ENCODE measurements at places on chromosomes 5 and 9.

DNA sequence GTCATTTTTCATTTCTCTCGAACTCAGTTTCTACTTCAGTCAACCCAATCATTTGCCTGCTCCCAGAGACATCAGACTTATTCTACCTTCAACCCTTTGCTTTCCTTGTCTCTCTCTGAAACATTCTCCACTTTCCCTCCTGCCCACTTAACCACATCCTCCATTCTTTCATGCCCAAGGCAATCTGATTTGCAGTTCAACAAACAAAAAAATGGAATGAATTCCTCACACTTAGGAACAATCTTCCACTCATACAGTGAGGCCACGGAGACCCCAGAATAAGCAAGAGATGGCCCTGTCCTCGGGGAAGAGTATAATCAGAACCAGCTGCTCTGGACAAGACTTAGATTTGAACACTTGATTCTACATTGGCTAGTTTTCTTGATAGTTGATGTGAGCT is 180.5 kb downstream of the RFK start:
- no peak for DNase-seq

- DNase-seq: no peak
Observed at GRCh38 chr5:95619514-95620029, 315 bp upstream of the GPR150 start.

DNA sequence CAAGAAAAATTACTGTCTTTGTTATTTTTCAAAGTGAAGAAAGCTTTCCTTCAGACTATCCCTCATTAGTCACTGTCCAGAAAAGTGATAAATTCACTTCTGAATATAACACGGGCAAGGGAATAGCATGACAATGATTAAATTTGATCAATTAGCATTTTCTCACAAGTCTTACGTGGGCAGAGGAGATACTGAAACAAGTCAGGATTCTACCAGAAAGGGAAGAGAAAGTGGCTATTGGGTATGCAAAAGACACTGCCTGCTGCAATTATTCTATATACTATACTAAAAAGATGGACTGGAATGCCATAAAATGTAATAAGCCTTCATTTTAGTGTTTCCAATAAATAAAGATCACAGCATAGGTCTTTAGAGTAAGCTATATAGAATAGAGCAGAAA is 7.4 kb downstream of the COX7C start:
- DNase-seq: no peak

DNA sequence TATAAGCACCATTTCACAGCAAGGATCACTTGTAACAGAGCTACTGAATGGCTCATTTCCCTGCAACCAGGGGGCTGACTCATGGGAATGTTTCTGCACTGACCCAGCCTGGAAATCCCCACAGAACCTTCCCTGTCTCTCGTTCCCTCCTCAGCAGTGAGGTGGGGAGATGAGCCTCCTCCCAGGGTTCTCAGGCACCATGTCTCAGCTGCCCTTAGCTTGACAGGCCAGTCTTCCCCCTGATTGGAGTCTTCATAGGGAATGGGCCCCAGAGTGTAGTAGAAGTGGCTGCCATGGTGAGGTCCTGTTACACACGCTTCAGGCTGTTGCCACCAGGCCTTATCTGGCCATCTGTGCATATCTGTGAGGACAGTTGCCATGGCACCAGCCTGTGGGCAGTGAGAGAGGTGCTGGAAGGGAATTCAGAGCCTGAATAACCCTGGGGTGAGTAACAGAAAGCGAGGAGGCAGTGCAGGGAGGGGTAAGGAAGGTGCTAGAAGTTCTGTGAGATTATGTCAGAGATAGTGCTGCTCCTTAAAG is 324.4 kb downstream of the ENC1 start:
- peak; percentile 51 for DNase-seq

DNA sequence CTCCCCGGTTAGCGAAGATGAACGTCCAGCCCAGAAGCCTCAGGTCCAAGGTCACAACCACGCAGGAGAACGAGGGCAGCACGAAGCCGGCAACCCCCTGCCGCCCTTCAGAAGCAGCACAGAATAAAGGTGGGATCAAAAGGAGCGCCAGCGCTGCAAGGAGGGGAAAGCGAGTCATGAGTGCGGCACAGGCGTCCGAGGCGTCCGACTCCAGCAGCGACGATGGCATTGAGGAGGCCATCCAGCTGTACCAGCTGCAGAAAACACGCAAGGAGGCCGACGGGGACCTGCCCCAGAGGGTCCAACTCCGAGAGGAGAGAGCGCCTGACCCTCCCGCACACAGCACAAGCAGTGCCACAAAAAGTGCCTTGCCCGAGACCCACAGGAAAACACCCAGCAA is 5.8 kb downstream of the PPP1R26 start:
- no peak for DNase-seq

DNA sequence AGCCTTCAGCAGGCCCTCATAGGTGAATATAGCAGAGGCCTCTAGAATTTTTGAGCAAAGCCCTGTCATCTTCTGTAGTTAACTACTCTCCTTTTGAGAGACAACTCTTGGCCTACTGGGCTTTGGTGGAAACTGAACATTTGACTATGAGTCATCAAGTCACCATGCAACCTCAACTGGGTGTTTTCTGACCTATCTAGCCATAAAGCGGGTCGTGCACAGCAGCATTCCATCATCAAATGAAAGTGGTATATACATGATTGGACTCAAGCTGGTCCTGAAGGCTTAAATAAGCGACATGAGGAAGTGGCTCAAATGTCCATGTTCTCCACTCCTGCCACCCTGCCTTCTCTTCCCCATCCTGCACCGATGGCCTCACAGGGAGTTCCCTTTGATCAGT is 1115.5 kb downstream of the TAF11L14 start:
- no peak for DNase-seq

GRCh38 chr5:170788626-170789304 is 5.2 kb downstream of the GABRP start:
- DNase-seq: no peak

All from WERI-Rb-1 (cell line).